ENCODE measurements at places on chromosomes 1 and 21.

- DNase-seq, result no peak
Observed at GRCh38 chr1:64013395-64013794, 190.0 kb upstream of the UBE2U start.

DNA sequence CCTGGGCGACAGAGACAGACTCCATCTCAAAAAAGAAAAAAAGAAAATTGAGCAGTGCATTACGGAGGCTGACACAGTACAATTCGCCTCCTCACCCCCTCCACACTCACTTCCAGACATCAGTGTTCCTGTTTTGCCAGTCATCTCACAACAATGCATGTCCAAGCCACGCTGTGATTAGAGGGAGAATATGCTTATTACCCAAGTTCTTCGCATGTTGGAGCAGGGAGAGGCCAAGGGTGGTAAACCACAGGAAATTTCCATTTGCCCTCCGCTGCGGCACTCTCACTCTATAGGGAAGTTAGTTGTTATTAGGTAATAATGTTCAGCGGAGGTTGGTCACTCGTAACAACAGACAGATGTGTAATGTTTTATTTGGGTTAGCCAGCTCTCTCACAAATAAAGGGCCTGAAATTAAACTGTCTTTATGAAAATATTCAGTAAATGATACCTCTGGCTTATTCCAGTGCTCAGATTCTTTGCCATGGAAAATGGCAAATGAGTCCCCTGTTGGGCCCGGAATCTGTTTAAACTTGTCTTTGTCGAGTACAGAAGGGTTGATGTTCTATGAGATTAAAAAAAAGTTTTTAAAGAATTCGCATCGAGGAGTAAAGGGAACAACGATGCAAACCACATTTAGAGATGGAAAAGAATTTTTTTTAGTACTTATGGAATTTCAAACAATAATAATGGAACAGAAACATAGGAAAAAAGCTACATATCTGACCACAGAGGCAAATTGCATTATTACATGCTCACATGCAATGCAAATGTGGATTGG is 33.1 kb downstream of the KCNJ15 start:
- no peak for DNase-seq

GRCh38 chr21:14382486-14382834 is 486 bp downstream of the HSPA13 start:
- DNase-seq, result peak; percentile 67

DNA sequence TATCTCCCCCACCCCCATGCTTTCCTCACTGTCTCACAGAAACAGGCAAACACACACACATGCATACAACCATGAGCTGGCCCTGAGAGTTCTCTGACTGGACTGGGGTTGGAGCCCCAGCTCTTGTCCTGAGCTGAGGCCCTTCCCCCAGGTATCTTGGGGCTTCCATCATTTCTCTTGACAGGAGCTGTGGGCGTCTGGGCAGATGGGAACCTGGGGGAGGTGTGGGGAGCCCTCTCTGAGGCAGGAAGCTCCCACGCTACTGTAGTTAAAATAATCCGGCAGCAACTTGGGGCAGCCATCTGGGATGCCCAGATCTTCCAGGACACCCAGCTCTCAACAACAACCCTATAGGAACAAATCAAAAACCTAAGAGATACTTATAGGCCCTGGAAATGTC is 2.7 kb upstream of the KIF21B start:
- no peak for DNase-seq

Measured in NCI-H345 (cell line).